ENCODE measurements at places on chromosomes 3 and 15.

DNA sequence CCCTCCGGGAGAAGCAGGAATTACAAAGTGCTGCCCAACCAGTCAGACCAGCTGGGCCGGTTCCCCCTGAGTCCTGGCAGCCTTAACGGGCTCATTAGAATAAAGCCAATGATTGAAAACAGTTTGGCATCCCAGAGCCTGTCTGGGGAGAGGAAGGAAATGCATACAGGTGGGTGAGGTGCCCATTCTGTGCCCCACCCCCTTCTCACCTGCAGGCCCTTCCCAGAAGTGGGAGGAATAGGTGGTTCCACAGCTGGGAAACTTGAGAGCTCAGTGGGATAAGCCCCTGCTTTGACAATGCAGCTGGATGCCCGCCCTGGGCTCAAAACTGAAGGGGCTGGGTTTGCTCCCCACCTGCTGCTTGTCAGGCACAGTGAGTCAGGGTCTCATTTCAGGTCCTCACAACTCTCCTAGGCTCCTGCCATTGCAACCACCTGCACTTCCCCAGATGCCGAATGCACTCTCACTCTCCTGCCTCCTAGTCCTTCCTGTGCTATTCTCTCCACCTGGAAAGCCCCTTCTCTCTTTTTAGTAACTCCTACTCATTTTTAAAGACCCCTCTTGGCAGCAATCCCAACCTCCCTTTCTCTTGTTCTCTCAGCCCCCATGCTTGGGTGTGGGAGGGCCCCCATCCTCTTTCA, 5.5 kb upstream of the BUB1B start:
- no peak for DNase-seq

DNA sequence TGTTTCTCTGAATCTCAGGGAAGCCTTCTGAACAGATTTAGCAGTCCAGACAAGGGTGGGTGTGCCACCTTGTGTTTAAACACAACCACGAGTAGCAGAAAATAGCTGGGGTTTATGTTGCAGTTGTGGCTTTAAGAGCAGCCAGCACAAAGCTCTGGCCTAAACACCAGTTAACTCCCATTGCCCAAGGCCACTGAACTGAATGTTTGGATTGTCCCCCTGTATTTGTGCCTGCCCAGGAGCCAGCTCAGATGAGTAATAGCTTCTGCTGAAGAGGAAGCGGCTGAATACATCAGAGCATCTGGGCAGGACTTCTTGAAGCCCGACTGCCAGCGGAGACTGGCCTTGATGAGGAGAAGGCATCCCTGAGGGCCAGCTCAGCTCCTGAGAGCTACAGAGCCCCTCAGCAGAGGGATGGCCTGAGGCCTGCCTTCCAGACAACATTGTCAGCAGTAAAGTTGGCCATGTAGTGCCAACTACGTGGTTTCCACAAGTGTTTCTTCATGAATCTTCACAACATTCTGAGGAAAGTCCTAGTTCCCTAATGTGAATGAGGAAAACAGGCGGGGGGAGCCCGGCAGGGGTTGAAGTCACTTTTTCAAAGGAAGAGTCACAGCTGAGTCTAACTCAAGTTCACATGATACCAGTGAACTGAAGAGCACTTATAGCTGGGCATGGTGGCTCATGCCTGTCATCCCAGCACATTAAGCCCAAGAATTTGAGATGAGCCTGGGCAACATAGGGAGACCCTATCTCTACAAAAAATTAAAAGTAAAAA, 65.8 kb upstream of the ZBTB38 start:
- DNase-seq = peak; percentile 46

DNA sequence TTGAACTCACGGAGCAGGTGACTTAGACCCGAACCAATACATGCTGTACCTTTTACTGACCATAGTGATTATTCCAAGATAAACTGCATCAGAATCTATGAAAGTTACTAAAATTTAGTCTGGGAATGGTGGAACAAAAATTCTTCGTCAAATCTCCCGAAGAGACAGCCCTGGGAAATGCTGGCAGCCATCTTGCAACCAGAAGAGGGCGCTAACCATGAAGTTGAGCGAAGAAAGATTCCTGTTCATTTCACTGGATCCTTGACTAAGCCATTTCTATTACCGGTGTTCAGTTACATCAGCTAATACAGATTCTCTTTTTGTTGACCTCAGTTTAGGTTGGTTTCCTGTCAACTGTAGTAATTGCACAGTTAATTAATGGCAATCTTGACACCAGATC, 199.6 kb downstream of the SLC9A9 start:
- DNase-seq = no peak

DNA sequence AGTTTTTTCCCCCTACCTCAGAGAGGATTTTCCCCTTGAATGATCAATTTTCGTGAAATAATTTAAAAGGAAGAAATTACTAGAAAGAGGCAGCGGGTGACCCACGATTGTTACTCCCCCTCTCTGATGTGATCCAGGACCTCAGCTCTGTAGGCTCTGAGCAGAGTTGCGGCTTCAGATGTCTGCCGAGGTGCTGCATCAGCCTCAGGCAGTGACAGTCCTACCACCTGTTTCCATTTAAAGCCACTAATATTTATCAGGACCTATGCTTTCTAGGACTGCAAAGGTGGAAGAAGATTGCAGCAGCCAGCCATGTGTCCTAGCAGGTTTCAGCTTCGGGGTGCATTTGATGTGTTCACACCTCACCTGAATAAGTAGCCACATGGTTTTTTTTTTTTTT, 294.8 kb upstream of the C2CD4B start:
- no peak for DNase-seq

- no peak for DNase-seq
Observed at GRCh38 chr15:42108189-42108588, 13.8 kb upstream of the PLA2G4D start.

- DNase-seq = no peak
Observed at GRCh38 chr3:131397889-131398288, 16.3 kb downstream of the NUDT16 start.

DNA sequence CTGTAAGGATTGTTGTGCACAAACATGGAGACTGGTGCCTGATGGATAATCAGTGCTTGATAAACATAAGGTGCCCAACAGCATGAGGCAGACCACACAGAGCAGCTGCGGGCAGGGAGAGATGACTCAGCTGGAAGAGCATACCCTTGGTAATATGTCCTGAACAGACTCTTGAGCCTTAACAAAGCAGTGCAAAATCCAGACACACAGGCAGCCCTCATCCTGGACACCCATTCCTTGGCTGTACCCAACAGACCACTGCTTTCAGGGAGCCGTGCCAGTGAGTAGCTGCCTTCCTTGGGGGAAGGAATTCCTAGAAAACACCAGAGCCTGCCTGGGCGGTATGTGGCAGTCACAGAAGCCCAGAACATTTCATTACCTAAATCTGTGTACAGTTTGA, 156.2 kb downstream of the CLSTN2 start:
- no peak for DNase-seq

DNA sequence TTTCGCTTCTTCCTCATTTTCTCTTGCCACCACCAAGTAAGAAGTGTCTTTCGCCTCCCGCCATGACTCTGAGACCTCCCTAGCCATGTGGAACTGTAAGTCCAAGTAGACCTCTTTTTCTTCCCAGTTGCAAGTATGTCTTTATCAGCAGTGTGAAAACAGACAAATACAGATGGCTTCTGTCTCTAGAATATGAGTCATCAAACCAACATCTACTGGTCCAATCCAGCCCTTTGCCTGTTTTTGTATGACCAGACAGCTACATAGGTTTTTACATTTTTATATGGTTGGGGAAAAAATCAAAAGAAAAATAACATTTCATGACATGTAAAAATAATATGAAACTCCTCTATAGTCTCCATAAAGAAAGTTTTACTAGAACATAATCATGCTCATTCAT, 118.7 kb upstream of the PTPRG start:
- DNase-seq = no peak

- no peak for DNase-seq
Observed at GRCh38 chr3:37762286-37762685, 99.4 kb upstream of the CTDSPL start.

GRCh38 chr15:27595211-27595610, 503.9 kb downstream of the OCA2 start:
- DNase-seq = no peak

DNA sequence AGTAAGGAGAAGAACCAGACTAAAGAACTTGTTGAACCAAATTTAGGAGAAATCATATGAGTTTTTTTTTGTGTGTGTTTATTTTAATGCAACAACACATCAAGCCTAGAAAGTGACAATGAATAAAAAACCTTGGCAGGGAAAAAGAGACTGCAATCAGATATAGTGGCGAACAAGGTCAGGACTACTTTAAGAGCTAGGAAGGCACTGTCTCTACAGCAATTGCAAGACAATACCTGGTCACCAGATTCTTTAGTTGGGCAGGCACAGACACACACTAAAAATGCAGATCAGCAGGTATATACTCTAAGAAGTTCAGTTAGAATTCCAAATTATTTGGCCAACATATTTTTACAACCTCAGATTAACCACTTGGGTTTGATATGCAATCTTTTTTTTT, 30.8 kb upstream of the GMPPB start:
- no peak for DNase-seq

DNA sequence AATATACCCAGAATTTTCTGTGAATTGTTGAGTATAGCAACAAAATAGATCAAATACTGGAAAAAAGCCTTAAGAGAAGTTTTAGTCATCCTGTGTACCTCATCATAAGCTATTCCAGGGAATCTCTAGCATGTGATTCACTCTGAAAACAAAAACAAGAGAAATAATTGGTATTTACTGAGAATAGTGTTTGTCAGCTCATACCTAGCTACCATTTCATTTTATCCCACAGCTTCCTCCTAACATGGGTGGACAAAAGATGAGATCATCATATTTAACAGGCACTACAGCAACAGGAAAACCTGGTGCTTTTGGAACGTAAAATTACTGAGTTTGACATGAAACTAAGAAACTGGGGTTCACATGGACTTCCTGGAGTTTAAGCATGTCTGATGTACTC, 753.5 kb upstream of the NECTIN3 start:
- DNase-seq = no peak

GRCh38 chr15:68213991-68214837, 9.1 kb upstream of the CALML4 start:
- DNase-seq = no peak

DNA sequence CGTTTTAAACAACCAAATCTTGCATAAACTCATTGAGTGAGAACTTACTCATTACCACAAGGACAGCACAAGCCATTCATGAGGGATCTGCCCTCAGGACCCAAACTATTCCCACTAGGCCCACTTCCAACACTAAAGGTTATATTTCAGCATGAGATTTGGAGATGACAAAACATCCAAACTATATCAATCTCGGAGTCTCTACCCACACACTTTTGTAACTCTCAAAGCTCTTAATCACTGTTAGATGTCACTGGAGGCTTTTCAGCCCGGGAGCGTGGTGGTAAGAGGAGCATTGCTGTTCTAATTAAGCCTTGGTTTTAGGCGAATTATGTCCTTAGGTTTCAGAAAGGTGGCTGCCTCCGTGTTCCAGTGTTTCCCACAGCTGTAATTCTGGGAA, 86.3 kb downstream of the CNTN6 start:
- no peak for DNase-seq

DNA sequence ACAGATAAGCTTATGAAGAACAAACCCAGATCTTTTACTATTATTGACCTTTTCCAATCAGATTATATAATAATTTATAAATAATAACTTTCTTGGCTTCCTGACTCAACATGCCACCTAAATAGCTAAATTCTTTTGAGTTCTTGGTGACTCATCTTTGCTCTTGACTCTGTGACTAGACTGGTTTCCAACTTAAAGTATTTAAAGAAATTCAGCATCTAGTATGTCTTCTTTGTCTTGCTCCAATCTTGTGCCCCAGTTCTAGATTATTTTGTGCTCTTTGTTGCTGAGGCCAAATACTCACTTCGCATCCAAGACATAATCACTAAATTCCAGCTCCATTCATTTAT, 483.2 kb upstream of the TBL1XR1 start:
- no peak for DNase-seq

- DNase-seq = no peak
Observed at GRCh38 chr15:53072077-53072476, 281.9 kb upstream of the ONECUT1 start.

- no peak for DNase-seq
Observed at GRCh38 chr15:89360294-89360971, 25.8 kb upstream of the POLG start.

- DNase-seq = no peak
Observed at GRCh38 chr3:66253790-66254620, 33.2 kb downstream of the SLC25A26 start.

DNA sequence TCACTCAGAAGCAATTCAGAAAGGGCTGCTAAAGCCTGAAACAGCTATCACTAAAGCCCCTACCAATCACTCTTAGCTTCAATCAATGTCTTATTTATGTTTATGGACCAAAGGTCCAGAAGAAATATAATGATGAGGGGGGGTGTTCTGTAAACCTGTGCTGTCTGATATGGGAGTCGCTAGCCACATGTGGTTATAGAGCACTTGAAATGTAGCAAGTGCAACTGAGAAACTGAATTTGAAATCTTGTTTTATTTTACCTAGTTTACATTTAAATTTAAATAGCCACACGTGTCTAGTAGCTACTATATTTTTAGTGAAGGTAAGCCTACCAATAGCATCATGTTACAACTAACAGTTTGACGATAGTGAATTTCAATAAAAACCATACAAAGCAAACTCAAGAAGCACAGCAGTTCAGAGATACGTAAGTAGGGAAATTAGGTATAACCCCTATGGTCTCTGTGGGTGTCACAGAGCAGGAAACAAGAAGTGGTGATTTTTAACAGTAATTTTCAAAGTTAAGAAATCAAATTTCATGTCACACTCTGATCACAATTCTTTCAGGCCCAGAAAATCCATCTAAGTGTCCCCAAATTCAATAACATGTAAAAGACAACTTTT, 3.6 kb downstream of the POU1F1 start:
- DNase-seq = no peak

- DNase-seq = no peak
Observed at GRCh38 chr3:21718943-21719591, 31.9 kb downstream of the ZNF385D start.

All from tibial artery (tissue), 4 donors.